AG09309 (cell line): ENCODE measurements at places on chromosomes 1 and 21.

DNA sequence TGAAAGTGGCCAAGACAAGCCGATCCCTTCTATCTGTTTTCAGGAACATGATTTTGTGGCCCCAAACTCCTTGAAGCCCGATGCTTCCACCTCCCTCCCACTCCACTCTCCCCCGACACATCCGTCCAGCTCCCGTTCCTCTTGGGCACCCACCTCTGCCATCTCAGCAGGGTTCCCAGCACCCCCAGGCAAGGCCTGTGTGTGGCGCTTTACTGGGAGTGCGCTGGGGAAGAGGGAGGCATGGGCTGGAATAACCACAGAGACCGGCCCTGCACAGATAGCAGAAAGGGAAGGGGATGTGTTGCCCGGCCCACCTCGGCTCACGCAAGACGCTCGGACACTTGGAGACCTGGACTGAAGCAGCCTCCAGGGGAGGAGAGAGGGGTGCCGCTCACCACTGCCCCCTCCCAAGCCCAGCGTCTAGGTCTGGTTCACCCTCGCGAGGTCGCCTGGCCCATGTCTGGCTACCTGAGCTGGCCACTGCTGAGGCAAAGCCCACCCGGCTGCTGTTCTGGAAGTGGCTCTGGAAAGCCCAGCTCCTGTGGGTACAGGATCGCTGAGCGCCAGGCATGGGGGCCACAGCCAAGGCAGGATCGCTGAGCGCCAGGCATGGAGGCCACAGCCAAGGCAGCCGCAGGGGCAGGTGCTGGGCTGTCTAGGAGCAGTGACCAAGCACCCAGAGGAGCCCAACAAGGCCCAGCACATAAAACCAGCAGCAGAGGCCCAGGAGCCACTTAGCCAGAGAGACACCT is 23.8 kb upstream of the COL18A1 start:
- DNase-seq = no peak

GRCh38 chr1:47682786-47683350 is 245.0 kb downstream of the FOXD2 start:
- no peak for DNase-seq

GRCh38 chr1:88079036-88079435 is 605.0 kb upstream of the PKN2 start:
- no peak for DNase-seq

DNA sequence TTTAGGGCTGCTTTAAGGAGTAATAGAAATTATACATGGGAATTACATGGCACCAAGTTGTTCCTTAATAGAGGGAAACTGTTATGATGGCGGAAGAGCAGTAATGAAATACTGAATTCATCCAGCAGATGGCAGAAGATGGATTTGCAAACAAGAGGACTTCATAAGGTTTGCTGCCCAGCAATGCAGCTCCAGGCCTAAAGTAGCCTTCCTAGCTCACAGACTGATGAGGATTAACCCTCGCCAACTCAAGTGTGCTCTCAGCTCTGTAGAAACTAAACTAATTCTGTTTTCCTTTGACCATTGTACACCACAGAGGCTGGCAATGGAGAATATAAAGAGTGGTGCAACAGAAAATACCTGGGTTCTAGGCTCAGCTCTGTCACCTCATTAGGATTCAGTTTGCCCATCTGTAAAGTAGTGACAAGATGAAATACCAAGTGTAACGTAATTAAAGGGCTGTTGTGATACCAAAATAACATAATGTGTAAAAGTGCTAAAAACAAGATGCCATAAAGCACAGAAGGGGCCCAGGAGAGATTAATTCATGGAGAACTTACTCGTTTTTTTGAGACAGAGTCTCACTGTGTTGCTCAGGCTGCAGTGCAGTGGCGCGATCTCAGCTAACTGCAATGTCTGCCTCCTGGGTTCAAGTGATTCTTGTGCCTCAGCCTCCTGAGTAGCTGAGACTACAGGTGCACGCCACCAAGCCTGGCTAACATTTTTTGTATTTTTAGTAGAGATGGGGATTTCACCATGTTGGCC is 102.4 kb upstream of the SERBP1 start:
- DNase-seq = peak; percentile 79

GRCh38 chr1:198350456-198350855 is 190.0 kb downstream of the ATP6V1G3 start:
- no peak for DNase-seq

GRCh38 chr1:200991097-200991614 is 32.4 kb downstream of the KIF21B start:
- no peak for DNase-seq

DNA sequence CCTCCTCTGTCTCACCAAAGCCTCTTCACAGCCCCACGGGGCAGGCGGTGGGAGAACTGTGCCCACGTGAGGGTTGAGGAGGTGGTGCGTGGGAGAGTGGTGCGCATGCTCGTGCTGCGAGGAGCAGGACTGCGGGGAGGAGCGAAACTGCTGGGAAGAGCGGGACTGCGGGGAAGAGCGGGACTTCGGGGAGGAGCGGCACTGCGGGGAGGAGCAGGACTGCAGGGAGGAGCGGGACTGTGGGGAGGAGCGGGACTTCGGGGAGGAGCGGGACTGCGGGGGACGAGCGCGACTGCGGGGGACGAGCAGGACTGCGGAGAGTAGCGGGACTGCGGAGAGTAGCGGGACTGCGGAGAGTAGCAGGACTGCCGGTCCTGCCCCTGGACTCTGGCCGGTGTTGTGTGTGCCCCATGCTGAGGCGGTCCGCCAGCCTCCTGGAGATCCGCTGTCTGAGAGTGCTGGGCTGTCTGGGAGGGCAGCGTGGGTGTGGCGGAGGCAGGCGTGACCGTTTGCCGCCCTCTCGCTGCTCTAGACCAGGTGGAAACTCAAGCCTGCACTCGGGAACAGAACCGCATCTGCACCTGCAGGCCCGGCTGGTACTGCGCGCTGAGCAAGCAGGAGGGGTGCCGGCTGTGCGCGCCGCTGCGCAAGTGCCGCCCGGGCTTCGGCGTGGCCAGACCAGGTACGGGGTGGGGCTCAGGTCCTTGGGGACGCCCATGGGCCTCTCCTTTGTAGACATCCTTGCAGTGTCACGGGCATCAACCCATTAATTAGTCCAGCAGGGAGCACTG is 24.6 kb downstream of the TNFRSF1B start:
- no peak for DNase-seq

- no peak for DNase-seq
These were observed 3.8 kb downstream of the FBXO2 start for GRCh38 chr1:11650331-11650991.

- no peak for DNase-seq
These were observed 1.8 kb downstream of the NPPA start for GRCh38 chr1:11845641-11846335.

- no peak for DNase-seq
These were observed 199.7 kb upstream of the TMPRSS15 start for GRCh38 chr21:18603261-18603660.

- DNase-seq = no peak
These were observed 11.9 kb downstream of the PHTF1 start for GRCh38 chr1:113747376-113747775.

DNA sequence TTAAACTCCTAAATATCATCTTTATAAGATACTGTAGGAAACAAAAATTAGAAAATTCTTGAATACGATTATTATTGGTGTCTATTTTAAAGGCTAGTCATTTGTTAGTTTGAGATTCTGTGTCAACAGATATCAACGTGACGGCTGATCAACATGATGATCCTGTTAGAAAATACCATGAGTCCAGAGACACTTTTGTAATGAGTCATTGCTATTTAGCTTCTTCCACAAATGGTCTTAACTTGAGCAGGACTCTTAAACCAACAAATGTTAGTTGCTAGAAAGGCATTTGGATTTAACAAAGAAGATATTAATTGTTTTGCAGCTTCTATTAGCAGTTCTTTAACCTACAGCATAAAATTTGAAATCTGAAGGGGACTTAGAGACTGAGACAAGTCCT is 131.2 kb downstream of the TGFB2 start:
- peak; percentile 69 for DNase-seq

GRCh38 chr1:9068981-9069325 is 482 bp downstream of the SLC2A5 start:
- no peak for DNase-seq

GRCh38 chr1:1889847-1890505 is 911 bp downstream of the GNB1 start:
- DNase-seq = no peak

DNA sequence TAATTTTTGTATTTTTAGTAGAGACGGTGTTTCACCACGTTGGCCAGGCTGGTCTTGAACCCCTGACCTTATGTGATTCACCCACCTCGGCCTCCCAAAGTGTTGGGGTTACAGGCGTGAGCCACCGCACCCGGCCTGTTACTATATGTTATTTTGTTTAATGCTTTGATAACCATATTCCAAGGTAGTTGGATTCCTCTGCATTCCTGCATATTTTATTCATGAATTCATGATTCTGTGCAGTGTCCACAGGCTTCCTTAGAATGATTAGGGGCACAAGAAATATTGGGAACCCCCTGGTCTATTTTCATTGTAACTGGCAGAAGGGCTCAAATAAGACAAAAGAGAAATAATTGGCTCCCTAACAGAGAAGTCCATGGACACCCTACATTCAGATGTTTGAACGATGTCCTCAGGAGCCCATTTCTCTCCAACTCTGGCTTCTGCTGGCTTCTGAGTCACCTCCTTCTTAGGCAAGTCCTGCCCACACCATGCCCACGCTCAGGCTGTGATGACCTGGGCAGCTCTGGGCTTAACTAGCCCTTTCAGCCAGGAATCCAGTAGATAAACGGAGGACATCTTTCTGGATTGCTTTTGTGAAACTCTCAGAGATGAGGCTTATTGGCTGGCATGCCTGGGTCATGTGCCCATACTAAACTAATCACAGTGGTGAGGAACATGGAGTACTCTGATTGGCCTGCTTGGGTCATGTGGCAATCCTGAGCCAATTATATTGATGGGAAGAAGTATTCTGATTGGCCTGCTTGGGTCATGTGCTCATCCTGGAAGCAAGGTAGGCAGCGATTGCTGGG is 32.6 kb downstream of the TNFRSF8 start:
- DNase-seq = peak; percentile 25

- DNase-seq = peak; percentile 80
These were observed 4.7 kb downstream of the CCDC190 start for GRCh38 chr1:162856260-162856659.

- DNase-seq = no peak
These were observed 160.9 kb downstream of the PTPRU start for GRCh38 chr1:29397256-29397590.

DNA sequence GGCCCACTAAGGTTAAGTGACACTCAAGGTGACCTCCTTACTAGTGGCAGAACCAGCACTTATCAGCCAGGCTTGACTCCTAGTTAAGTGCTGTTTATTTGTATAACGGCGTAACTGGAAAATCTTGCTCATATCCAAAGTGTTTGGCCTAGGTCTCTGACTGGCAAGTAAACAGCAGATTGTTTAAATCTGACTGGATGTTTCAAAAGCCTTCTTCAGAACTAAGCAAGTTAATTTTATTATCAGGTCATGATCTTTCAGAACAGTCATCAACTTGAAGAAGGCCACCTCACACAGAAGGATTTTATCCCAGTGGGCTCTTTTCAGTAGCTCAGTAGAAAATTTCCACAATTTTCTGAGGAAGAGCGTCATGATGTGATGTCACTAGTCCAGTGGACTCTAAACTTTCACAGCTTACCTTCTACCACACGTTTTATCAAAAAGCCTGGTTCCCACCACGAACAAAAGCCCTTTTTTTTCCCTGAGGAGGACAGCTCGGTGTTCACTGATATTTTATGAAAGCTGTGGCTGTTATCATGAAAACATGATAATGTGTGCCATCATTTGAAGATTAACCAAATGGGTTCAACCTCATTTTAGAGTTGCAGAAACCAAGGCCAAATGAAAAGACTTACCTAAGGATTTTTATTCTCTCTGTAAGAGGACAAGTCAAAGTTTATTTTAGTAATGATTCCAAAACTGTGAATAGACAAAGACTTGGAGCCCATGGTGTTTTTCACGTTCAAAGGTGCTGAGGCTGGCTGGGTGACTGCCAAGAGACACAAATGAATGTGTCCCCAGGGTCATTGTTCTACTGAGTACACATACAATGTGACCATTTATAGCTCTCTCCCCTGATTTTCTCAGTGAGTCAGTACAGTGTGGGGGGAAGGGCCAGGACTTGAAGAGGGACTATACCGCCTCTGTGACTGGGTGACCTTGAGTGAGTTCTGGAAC is 9.1 kb downstream of the SGIP1 start:
- peak; percentile 79 for DNase-seq

DNA sequence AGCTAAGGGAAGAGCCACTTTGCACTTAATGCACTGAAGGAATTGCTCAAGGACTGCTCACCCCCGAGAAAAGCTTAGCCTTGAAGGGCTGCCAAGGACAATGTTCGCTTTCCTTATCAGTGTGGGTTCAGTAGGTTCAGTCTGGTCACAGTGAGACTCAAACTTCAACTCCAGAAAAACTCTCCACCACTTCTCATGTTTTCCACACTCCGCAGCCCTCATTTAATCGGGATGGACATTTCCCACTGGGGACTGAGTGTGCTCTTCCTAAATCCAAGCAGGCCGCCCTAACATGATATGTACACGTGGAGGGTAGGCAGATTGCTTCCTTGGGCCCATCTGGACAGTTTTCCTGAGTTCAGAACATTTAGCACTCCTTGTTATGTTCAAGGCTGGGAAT is 19.5 kb downstream of the SUSD4 start:
- no peak for DNase-seq

- DNase-seq = peak; percentile 53
These were observed 7.3 kb downstream of the WDR26 start for GRCh38 chr1:224427346-224427745.

DNA sequence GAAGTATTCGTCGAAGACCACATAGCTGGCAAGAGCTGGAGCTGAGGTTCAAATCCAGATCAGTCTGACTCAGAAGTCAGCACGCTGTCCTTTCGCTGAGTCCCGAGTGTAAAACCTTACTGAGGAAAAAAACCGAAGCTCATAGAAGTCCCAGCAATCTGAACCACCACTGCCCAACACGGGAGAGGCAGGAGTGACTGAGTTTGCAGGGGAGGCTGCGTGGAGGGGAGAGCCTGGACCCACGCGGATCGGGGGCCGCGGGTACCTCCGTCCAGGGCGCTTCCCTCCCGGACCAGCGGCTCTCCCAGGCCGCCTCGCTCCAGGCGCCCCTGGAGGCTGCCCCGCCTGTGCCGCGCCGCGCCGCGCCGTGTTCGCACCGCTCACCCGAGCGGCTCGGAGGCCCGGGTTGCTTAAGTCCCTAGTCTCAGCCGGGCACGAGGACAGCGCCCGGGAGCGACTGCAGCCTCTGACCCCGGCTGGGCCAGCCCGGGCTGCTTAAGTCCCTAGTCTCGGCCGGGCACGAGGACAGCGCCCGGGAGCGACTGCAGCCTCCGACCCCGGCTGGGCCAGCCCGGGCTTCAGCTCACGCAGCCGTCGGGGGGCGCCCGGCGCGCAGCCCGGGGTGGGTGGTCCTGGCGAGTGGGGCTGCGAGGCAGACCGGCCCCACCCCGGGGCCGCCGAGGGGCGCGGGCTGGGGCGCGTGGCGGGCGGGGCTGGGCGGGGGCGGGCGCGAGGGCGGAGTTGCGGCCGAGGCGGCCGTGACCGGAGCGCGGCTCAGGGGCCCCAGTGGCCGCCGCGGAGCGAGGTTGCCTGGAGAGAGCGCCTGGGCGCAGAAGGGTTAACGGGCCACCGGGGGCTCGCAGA is at the start of gene ADAMTSL4:
Gene ADAMTSL4 (plus strand): TSS at position 777 of the 864 bp plus-strand sequence. CDS start 2,881 bp downstream, outside the sequence.
- DNase-seq = no peak
